Spinal cord (tissue), 10 donors: ENCODE measurements at places on chromosomes 2 and 18. TPM values are rescaled to one million over a fixed set of nuclear protein-coding genes. Genes with fewer than 3 reads are reported as not detected.

GPR39 gene
- 1.4 TPM for polyA plus RNA-seq

MALL gene
- polyA plus RNA-seq, result 3.3 TPM

KDM3A gene
- polyA plus RNA-seq, result 45.9 TPM

GALNT5 gene
- polyA plus RNA-seq, result 0.26 TPM

SLC38A11 gene
- 2.2 TPM for polyA plus RNA-seq

POTEJ gene
- polyA plus RNA-seq, result not detected

ZNF385B gene
- 5.8 TPM for polyA plus RNA-seq

CIB4 gene
- not detected for polyA plus RNA-seq

CRYGC gene
- polyA plus RNA-seq, result 0.44 TPM

RFTN2 gene
- 81.2 TPM for polyA plus RNA-seq

NCKAP5 gene
- 12.6 TPM for polyA plus RNA-seq

NGEF gene
- 46.3 TPM for polyA plus RNA-seq

M1AP gene
- polyA plus RNA-seq, result 1.1 TPM

NT5DC4 gene
- polyA plus RNA-seq, result not detected

DNA sequence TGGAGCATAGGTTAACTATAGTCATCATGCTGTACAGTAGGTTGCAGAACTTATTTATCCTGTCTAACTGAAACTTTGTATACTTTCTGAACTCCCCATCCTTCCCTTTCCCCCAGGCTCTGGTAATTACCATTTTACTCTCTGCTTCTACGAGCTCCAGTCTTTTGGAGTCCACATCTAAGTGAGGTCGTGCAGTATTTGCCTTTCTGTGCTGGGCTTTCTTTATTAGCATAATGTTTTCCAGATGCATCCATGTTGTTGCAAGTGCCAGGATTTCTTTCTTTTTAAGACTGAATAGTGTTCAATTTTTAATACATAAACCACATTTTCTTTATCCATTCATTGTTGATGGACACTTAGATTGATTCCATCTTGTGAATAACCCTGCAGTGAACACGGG is 464.1 kb downstream of the TGIF1 start:
- no peak for DNase-seq

- no peak for DNase-seq
These were observed 206.0 kb downstream of the HDAC4 start for GRCh38 chr2:239194731-239195317.

GRCh38 chr18:24026457-24026856 is 11.9 kb downstream of the TTC39C start:
- DNase-seq, result no peak

DNA sequence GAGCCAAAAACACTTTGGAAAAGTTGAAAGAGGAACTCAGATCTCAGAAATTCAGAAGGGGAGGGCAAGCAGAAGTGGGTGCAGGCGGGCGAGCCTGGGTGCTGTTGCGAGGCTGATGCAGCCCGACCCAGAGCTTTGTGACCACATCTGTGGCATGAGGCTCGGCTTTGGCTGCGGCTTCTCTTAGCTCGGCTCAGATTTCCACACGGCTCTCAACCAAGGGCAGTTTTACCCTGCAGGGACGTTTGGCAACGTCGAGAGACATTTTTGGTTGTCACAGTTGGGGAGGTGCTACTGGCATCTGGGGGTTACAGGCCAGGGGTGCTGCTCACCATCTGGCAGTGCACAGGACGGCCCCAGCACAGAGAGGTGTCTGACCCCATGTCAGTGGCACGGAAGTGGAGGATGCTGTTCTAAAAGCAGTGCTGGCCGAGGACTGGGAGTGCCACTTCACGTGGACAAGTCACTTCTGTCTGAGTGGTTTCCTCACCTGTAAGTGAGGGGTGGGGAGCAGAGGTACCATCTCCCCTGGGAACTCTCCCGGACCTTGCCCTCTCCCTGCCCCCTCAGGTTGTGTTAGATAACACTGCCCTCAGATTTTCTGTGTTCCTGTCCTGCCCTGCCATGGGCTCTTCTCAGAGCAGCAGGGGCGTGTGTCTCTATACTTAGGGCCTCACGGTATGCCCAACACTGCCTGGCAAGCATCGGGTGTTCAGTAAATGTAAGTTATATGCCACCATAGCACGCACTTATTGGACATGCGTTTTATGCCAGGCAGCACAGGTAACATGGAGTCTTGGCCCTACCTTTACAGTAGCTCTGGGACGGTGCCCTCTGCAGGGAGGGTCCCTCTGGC is 48.7 kb upstream of the FAHD2A start:
- no peak for DNase-seq

DNA sequence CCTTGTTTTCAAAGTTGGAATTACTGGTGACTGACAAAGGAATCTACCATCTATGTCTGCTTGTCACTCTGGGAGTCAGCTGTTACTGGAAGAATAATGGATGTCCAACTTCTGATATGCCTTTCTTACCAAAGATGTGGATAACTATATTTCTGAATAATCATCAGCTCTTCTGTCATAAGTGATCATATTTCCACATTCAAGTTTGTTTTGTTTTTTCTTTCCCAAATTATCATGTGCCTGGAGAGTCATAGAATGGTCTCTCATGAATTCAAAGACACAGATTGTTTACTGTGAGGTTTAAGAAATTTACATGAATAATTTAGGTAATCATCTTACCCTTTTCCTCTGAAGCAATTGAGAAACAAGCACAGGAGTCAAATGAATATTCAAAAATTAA is 986.7 kb upstream of the CDH2 start:
- DNase-seq, result no peak

- DNase-seq, result no peak
These were observed 20.3 kb upstream of the FAHD2A start for GRCh38 chr2:95382192-95382591.

- DNase-seq, result peak; percentile 93
These were observed 204.8 kb downstream of the TFCP2L1 start for GRCh38 chr2:121080013-121080772.

DNA sequence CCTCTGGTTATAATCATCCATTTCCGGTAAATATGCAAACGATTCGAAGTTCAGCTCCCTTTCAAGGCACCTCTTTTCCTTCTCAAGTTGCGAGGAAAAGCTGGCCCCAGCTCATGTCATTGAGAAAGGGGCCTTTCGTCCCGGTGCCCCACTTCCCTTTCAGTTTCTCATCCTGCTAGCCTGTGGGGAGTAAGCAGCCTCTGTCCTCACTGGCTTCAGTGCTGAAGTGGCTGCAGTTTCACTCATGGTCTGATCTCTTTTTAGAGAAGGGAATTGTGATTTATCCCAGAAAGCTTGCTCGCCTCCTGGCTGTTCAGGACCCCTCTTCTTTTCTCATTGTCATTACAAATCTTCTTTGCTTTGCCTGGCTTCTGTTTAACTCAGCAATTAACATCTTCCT is 207.5 kb downstream of the NR4A2 start:
- no peak for DNase-seq

DNA sequence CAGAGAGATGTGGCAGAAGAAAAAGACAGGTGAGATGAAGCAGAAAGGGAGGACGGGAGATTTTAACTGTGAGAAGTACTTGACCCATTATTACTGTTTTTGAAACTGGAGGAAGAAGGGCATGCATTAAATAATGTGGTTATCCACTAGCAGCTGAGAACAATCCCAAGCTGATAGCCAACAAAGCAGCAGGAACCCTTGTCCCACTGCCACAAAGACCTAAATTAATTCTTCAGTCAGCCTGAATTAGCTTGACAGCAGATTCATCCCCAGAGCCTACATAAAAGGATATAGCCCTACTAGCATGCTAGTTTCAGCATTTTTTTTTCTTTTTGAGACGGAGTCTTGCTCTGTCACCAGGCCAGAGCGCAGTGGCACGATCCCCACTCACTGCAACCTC is 19.5 kb upstream of the REG3A start:
- DNase-seq, result no peak

GRCh38 chr18:80168346-80168745 is 59.3 kb downstream of the ADNP2 start:
- no peak for DNase-seq

GRCh38 chr2:173678186-173678585 is 287.0 kb downstream of the SP3 start:
- no peak for DNase-seq

DNA sequence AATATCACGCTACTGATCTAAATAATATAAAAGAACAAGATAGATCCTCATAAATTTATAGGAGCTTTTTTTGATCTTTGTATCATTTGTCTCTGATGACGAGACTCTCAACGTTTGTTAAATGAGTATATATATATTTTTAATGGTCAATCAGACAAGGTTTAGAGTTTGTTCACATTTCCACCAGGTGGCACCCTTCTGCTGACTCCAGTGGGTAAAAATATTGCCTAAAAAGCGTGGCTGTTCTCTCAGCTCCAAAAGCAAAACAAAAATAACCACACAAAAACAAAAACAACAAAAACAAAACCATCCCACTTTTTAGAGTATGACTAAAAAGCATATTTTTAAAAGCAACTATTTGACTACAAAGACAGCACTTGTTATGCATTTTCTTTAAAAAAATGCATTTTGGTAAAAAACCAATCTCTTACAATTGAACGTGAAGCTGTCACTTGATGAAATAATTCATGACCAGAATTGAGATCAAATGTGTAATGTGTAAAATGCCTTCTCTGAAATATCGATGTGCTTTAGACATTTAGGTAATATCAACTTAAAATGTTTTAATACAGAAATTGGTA is 723.2 kb downstream of the DPP10 start:
- DNase-seq, result no peak

GRCh38 chr2:206127656-206128055 is 31.6 kb downstream of the NDUFS1 start:
- no peak for DNase-seq

DNA sequence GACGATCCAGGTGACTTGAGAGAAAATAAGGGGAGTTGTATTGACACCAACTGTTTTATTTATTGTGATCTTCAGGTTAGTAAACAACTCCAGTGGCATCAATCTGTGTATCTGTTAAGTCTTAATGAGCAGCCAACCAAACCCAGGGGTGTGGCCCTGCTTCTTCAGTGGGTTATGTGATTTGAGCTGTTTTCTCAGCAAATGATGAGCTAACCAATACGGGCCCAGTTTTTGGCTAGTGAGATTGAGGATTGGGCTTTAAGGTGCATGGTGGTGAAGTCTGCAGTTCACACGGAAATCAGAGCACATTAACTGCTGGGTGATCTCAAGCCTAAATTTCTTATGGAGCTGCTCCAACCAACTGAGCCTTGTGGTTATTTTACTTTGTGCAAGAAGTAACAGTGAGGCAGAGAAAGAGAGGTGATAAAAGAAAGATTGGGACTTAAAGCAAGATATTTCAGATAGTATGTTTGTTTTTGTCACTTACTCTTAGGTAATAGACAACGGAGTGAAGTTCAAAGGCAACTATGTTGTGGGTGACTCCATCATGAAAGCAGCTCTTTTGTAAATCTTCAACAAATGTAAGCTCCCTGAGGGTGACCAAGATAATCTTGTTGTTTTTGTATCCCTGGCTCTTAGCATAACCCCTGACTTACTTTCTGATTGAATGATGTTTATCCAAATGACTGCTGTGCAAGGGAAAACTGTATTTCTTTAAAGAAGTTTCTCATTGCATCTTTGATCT is 2.4 kb downstream of the MTCL1 start:
- DNase-seq, result no peak

GRCh38 chr2:110106642-110107041 is 9.0 kb downstream of the MALL start:
- DNase-seq, result no peak

GRCh38 chr18:64027931-64028695 is 58.2 kb downstream of the SERPINB8 start:
- DNase-seq, result no peak

DNA sequence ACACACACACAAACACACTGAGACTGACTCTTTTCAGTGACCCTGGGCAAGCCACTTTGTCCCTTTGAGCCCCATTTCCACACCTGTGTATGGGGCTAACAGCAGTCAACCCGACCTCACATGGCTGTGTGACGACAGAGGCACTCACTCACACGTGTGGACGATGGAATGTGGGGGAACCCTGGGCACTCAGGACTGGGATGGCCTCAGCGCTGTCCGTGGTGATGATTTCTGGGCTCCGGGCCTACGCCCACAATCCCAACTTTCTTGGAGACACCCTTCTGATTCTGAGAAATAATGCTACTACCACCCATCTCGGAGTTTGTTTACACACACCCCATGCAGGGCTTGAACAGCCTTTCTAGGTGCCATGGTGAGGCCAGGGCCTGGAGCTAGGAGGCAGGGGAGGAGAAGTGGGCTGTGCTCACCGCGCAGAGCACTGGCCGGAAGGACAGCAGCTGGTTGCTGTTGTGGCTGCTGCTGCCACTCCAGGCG is 1.5 kb downstream of the CRYBA2 start:
- no peak for DNase-seq

GRCh38 chr2:226794751-226795171 is 4.9 kb downstream of the IRS1 start:
- peak; percentile 75 for DNase-seq

DNA sequence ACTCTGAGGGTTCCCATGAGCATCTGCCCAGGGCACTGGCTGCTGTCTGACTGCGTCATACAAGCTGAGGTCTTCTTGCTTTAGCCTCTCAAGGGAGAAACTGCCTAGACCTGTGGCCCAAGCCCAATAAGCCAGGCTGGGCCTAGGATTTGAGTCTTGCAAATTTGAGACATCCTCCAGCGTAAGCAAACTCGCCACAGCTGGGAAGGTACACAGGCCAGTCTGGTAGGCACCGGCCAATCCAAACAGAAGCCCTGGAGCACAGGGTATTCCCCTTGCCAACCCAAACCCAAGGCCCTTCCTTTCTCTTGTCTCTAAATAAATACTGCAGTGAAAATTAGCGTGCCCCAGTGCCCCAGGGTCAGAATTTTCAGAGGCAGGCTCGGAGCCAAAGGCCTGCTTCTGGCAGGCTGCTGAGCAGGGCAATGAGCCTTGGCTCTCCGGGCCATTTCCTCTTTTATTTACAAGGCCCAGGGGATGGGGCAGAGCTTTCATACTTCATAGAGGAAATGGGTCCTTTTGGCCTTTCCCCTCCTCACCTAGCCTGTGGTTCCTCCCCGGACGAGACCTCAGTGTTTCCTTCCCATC is 33.3 kb downstream of the POLR1A start:
- peak; percentile 12 for DNase-seq

- DNase-seq, result no peak
These were observed 49.1 kb downstream of the C2orf76 start for GRCh38 chr2:119317554-119317953.

GRCh38 chr2:28319118-28320008 is 73.3 kb upstream of the FOSL2 start:
- DNase-seq, result no peak

- no peak for DNase-seq
These were observed 16.7 kb downstream of the MAP3K2 start for GRCh38 chr2:127371037-127371436.

- no peak for DNase-seq
These were observed 166.7 kb upstream of the ZNF521 start for GRCh38 chr18:25518716-25519053.

GRCh38 chr2:85981579-85982247 is 92.9 kb upstream of the ST3GAL5 start:
- no peak for DNase-seq

DNA sequence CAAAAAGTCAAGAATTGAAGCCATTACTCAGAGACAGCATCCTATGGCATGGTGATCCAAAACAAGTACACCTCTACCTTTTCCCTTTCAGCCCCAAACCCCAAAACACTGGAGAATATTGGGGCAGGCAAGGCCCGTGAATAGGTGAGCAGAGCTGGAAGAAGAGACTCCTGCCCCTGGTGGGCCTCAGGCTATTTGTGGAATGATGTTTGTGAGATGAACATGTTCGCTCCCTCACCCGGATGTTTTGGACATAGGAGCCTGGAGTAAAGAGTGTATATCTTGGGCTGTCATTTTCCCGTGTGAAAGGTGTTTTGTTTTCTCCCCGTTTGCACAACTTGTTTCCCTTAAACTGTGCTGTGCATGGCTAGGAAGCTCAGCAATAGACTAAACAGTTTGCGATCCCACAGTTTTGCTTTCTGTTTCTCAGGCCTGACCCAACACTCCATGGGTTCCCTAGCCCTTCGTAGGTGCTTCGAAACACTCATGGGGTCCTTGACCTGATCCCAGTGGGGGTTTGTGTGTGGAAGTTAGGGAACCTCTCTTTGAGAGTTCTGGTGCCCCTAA is 136.5 kb upstream of the TNP1 start:
- DNase-seq, result no peak
